ENCODE measurements at places on chromosomes 7 and 10.

DNA sequence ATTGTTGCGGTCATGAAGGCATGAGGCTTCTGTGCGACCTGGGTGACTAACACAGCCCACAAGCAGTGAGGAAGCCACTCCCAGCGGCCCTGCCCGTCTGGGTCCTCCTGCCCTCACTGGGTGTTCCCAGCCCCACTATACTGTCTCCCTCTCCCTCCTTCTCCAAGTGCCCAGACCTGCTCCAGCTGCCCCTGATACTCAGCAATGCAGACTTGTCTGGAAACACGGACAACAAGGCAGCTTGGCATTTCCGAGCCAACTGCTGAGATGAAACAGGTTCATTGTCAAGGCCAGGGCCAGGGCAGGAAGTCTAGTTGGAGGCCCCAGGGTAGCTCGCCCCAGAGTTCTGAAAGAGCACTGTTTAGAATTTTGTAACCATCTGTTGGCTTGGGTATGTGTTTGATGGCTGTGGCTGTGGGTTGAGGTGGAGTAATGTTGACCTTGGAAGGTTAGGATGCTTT, 95.7 kb downstream of the RBM20 start:
- no peak for DNase-seq

- DNase-seq = no peak
Measured at GRCh38 chr7:151248346-151249033, at the start of gene SMARCD3. SMARCD3 (minus strand) TSS chr7:151248694; CDS start chr7:151248562, 132 bp downstream.

DNA sequence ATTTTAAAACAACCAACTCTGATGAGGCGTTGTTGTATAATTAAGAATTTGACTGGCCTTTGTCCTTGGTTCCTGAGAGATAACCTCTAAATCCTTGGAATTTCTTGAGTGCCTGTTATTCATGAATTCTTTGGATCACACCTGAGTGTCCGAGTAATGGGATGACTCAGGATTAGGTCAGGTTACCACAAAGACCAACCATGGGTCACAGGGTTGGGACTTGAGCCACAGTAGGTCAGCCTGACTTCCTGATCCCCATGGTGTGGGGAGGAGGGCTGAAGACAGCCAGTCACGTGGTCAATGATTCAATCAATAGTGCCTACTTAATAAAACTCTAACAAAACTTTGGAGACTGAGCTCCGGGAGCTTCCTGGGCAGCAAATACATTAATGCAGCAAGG, 192.5 kb downstream of the GFRA1 start:
- DNase-seq = no peak

DNA sequence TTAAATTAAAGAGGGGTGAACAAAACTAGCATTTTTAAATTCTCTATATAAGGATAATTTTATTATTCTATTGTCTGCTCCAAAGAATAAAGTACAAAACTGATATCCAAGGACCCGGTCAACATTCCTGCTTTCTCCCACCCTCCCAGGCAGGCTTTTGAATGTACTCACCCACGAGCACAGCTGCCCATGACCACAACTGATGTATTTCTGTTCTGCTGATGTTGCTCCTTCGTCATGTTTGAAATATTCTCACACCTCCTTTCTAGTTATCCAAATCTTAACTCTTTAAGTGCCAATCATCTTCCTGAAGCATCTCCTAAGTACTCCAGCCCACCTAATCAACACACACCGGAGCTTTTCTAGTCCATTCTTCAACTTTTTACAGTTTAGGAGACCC, 46.7 kb downstream of the CALD1 start:
- DNase-seq = no peak

GRCh38 chr10:13206546-13207443, 27.4 kb downstream of the UCMA start:
- DNase-seq = no peak

GRCh38 chr7:96211954-96212353, 109.9 kb downstream of the SLC25A13 start:
- DNase-seq = no peak

GRCh38 chr7:83849131-83849530, 200.2 kb upstream of the SEMA3E start:
- no peak for DNase-seq

DNA sequence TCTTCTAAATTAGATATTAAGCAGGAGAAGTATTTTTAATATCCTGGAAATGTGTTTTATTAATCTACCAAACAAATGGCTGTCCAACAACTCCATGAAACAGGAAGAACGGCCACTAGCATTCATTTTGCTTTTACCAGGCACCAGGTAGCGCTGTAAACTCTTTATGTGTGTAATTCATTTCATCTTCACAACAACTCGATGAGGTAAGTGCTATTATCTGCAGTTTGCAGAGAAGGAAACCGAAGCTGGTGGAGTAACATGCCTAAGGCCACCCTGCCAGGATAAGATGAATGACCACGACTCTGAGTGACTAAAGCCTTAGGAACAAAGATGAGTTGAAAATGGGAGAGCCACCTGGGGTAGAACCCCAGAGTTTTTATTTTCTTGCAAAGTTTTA, 101.2 kb downstream of the KIAA1217 start:
- DNase-seq = no peak
